ENCODE measurements at places on chromosomes 11 and 22.

DNA sequence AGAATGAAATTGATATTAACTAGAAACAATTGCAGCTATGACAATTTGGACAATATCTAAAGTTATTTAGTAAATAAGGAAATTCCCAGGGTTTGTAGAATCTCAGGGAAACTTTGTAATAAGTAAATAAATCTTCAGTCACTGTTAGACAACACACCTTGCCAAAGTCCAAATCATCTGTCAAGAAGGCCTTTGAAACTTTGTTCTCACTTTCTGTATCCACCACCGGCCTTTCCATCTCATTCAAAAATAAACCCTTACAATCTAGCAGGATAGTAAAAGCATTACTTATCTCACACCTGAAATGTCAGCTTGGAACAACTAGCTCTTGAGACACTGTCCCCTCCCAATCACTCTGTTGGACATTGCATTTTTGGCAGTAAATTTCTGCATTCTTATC, 7.9 kb downstream of the NNMT start:
- no peak for DNase-seq

DNA sequence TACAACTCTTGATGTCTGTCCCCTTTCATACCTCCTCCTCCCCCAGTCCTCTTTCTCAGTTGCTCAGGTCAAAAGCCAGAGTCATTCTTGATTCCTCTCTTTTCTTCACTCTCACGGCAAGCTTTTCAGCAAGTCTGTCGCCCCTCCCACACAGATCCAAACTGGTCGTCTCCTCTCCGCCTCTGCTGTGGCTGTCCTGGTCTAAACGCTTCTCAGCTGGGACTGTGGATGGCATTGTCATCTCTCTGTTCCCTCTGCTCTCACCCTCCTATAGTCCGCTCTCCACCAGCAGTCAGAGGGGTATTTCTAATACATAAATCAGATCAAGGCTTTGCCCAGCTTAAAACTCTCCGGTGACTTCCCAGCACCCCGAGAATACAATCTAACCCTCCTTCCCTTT, 46.8 kb upstream of the SPATA19 start:
- DNase-seq, result no peak

GRCh38 chr11:111419181-111419580, 40.1 kb upstream of the POU2AF1 start:
- no peak for DNase-seq

- no peak for DNase-seq
These were observed 117.2 kb downstream of the MICAL3 start for GRCh38 chr22:17906978-17907747.

- no peak for DNase-seq
These were observed 39.4 kb upstream of the PRDM11 start for GRCh38 chr11:45107029-45107428.

- no peak for DNase-seq
These were observed 397 bp downstream of the OR52N2 start for GRCh38 chr11:5809122-5809519.

GRCh38 chr11:117738246-117738957, 58.6 kb downstream of the DSCAML1 start:
- no peak for DNase-seq
